HT1080 (cell line): ENCODE measurements at places on chromosomes 4 and X.
A peak's percentile ranks its signal among the peaks of the same experiment; 100 is the strongest.

- DNase-seq: no peak
Observed at GRCh38 chr4:80422727-80423404, 87.3 kb downstream of the CFAP299 start.

DNA sequence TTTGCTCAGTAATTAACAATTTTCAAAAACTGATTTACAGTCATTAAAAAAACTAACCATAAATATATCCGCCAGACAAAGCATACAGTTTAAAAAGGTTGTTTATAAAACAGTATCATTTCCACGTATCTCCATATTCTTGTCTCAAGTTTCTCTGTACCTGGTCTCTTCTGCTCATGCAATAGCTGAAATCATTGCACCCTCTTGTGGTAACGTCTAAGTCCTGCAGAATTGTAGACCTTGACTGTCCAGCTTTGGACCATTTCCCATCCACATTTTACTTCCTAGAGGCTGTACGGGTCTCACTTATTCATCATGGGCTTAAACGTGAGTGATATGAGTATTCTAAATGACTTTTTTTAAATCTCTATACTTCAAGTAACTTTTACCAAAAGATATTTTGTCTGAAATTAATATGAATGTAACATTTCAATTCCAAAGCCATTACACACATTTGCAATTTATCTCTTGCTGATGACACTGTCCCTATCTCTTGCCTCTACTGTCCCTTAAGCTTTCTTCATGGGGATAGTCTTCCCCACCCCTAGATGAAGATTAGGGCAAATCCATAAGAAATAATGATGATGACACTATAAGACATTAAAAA, 118.5 kb downstream of the BTC start:
- DNase-seq: peak; percentile 70

GRCh38 chrX:118717678-118718391, 9.6 kb upstream of the IL13RA1 start:
- no peak for DNase-seq

GRCh38 chr4:140711910-140712309, 44.3 kb downstream of the TBC1D9 start:
- no peak for DNase-seq

DNA sequence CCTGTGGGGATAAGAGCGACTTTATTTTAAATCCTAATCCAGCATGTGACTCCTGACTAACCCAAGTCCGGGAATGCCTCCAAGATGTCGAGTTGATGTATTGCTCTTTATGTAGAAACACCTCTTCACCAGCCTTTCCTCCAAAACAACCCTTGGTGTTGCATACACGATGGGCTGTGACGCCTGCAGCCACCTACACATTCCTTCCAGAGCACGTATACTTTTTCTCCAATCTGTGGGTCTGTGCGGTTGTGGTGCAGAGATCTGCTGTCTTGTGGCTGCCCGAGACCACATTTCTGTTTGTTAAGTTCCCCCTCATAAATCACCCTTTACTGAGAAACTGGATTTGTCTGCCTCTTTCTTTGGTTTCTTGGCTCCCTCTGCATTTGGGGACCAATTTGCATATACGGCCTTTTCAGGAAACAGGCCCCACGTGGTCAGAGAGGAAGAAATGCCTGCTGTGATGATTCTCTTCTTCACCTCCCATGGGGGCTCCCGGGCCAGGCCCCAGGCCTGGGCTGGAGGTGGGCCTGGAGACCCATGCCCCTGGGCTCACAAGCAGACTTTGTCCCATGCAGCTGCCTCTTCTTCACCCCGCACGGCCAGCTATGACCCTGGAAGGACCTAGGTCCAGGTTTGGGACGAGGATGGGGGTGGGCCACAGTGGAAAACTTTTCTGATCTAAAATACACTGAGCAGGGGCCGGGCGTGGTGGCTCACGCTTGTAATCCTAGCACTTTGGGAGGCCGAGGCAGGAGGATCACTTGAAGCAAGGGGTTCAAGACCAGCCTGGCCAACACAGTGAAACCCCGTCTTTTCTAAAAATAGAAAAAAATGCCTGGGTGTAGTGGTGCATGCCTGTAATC, 21.4 kb upstream of the AFAP1 start:
- peak; percentile 94 for DNase-seq

DNA sequence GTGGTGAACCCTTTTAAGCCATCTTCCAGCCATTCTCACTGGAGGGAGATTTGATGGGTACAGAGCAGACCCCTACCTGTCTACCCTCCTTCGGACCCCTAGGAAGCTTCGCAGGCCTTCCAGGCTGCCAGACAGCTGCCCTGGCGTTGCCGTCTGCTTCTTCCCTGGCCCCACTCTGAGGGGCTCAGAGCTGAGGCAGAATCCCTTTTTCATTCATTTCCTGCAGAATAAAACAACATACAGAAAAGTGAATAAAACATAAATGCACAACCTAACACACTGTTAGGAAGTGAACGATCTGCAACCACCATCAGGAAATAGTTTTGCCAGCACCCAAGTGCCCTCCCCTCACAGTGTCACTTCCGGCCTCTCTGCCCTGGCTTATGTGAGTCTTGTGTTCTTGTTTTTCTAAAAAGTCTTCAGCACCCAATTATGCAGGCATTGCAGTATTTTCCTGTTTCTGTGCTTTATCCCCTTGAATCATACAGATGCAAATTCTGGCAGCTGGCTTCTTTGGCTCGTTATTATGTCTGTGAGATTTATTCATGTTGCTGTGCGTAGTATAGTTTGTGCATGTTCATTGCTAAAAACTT, 5.6 kb upstream of the ADD1 start:
- no peak for DNase-seq

GRCh38 chr4:16715482-16715881, 183.0 kb downstream of the LDB2 start:
- no peak for DNase-seq

DNA sequence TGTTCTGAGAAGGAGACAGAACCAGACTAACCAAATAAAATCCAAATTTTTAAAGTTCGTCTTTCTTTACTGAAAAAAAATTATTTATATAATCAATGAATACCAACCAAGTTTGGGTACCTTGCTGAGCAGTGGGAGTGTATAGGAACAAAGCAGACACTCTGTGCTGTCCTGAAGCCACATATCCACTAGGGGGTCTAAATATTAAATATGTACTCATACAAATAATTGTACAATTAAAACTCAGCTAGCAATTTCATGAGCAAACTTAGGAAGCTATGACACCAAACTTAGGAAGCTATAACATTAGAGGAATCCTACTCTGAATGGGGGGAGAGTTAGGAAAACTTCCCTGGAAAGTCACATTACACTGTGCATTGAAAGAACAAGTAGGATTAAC, 582.0 kb upstream of the EPHA5 start:
- DNase-seq: no peak

DNA sequence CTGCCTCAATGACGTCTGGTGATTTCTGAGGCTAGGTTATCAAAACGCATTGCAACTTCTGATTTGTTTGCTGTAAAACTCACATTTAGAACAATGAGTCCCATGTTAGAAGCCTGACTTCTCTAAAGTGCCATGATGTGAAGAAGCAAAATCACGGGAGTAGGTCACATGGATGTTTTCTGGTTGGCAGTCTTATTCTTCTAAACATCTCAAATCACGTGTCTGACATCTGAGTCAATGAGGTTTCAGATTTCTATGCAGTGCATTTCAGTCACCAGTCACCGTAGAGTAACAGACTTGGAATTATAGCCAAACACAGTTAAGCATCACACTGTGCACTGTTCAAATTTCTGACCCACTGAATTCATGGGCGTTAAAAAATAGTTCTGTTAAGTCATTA, 482.1 kb downstream of the TMA16 start:
- peak; percentile 36 for DNase-seq

- DNase-seq: no peak
Observed at GRCh38 chr4:81375745-81376144, 96.0 kb downstream of the RASGEF1B start.

- DNase-seq: peak; percentile 3
Observed at GRCh38 chrX:8455557-8455956, 9.1 kb upstream of the VCX3B start.

- no peak for DNase-seq
Observed at GRCh38 chrX:97995834-97996233, 1112.1 kb downstream of the RPA4 start.

GRCh38 chr4:14924076-14924811, 78.0 kb upstream of the CPEB2 start:
- DNase-seq: no peak

DNA sequence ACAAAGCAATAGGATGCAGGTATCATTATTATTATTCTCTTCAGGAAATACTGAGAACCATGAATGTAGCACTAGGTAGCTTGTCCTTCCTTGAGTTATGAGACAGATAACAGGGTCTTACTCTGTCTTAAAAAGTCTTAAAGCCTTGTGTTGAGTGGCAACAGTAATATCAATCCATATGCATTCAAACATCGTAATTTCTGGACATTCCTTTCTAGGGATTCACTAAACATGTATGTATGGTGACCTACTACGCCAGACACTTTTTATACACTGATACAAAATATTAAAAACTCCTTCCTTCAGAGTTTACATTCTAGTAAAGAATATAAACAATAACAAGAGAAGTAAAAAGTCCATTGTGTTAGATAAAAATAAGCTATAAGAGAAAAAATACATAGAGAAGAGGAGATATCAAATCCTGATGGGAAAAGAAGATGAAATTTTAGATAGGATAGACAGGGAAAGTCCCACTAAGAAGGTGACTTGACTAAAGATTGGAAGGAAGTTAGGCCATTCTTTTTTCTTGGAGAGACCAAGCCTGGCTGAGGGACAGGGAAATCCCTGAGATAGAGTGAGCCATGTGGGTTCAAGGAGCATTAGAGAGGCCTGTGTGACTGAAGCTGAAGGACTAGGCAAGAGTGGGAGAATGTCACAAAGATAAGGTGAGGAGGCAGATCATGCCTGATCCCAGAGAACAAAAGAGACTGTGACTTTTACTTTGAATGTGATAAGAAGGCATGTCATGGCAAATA, 5.0 kb upstream of the DDX60L start:
- no peak for DNase-seq

DNA sequence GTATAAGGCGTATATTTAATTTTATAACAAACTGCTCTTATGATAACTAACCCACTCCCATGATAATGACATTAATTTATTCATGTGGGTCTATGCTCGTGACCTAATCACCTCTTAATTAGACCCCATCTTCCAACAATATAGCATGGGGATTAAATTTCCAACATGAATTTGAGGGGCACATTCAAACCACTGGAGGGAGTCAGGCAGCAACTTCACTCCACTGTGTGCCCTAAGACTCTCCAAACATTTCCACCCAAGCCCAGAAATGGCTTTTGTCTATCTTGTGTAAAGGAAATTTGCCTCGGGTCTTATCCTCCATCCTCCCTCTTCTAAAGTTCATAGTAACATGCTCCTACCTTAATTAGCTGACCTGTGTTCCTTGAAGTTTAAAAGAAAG, 616.1 kb upstream of the CPEB2 start:
- no peak for DNase-seq

DNA sequence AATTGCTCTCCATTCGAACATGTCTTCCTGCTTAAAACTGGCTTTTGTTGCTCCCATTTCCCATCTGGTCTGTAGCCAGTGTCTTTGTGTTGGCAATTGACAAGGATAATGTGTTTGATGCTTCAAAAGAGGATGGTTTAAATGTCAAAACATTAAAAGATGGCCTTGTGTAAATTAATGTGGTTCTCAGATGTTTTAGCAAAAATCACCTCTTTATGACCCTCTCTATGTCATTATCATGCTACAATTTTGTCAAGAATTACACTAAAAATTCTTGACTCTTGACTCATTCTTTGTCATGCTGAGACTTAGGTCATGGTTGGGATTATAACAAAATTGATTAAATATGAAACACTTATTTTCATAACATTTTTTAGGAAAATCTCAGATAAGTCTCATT, 47.4 kb downstream of the TMEM131L start:
- DNase-seq: peak; percentile 60

DNA sequence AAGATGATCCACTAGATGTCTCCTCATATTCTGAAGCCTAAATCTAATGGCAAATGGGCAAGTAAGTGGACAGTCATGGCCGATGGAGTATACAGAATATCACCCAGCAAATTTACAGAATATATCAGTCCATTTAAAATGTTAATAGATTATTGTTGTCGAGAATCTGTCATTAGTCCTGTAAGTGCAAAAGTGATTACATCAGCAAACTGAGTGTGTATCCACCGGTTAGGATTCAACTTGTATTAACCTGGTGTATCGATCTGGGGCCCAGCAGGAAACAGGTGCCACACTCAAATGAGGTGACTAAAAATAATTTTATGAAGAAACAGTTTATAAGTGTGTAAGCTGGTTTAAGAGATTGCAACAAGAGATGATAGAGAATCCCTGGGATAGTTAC, 367.9 kb upstream of the FAM47C start:
- DNase-seq: peak; percentile 1

- DNase-seq: no peak
Observed at GRCh38 chrX:3346501-3347259, at the start of gene MXRA5. Gene MXRA5 (minus strand): TSS chrX:3346652. CDS start chrX:3343833, 2,819 bp downstream.

DNA sequence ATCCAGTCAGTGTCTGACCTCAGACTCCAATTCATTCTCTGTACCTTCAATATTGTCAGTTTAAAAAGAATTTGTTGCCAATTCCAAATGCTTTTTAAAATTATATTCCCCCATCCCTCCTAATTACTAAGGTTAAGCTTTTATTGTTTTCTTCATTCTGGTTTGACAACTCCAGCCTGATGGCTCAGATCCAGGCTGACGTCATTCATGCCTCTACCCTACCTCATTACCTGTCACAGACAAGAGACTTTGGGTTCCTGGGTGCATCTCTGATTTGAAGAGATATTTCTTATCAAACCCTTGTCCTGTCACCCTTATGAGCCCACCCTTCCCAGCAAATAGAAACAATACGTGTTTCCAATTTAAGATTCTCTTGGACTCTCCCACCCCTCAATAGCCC, 300.2 kb upstream of the CLNK start:
- no peak for DNase-seq

GRCh38 chrX:45847961-45848360, 647.3 kb upstream of the DIPK2B start:
- DNase-seq: no peak
